Activated naive CD4-positive, alpha-beta T cell treated with anti-CD3 and anti-CD28 coated beads, Interleukin-2, amount 50 U/mL, for 16 hours (primary cell): ENCODE measurements at places on chromosomes 1 and 21.

DNA sequence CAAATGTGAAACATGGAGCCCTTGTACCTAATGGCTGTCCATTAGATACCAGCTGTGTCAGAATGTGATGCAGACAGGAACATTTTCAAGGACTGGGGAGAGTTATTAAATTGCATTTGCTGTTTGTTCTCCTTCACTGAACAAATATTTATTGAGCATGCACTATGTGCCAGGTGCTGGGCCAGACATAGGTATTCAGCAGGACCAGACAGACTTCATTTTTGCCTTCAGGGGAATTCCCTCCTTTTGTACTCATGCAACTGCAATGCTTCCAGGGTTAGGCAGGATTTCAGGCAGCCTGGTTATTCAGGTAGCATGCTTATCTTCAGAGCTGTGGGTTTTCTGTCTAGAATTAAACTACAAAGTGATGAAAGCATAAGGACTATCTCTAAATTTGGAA is 64.2 kb upstream of the SMYD2 start:
- DNase-seq, result no peak

- no peak for DNase-seq
Measured at GRCh38 chr1:165342587-165342986, 13.9 kb downstream of the LMX1A start.

GRCh38 chr1:103788377-103788776 is 38.7 kb downstream of the AMY1C start:
- no peak for DNase-seq

DNA sequence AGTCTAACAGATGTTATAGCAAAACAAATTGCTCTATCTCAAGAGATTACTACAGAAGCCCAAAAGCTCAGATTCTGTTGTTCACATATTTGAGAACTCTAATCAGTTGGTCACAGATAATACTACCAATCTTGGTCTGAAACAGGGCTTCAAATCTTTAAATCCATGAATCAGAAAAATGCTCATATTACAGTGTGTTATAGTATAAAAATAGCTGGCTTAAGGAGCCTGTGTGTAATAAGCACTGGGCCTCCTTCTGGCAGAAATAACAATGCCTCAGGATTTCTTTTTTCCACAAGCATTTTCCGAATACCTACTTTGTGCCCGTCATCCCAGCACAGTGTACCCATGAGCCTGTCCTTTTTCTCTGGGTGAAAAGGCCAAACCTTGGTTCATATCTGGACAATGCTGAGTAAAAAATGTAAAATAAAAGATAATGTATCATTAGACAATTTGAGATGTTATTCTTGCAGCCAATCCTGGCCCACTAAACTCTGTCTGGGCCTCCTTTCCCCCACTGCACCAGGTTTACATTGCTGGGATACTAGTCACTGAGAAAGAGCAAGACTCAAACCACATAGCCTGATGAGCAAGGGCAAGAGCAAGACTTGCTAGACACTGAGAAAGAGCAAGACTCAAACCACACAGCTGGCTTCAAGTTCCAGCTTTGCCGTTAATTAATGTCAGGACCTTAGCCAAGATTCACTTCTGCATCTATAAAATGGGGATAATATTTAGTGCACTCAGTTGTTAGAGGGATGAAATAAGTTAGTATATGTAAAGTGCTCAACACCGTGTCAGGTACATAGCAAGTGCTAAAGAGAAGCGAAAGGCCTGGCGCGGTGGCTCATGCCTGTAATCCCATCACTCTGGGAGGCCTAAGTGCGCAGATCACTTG is 17.0 kb upstream of the ADAR start:
- DNase-seq, result no peak

- no peak for DNase-seq
Measured at GRCh38 chr1:25492323-25492722, 51.1 kb upstream of the LDLRAP1 start.

DNA sequence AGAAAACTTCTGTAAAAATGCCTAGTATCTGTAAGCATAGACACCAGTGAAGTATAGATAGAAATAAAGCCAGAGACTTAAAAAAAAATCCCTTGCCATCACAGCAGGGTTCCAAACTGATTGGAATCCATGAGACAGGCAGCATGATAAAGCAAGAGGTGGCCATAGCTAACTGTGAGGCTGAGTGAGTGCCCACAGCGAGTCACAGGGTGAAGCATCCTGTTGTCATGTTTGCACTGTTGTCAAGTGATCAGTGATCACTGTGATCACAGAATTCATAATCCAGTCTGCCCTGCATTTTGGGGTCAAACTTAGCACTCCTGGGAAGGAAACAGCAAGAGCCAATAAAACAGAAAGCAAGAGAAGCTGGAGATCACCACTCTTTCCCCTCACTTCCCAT is 33.3 kb downstream of the LRRC8B start:
- no peak for DNase-seq

DNA sequence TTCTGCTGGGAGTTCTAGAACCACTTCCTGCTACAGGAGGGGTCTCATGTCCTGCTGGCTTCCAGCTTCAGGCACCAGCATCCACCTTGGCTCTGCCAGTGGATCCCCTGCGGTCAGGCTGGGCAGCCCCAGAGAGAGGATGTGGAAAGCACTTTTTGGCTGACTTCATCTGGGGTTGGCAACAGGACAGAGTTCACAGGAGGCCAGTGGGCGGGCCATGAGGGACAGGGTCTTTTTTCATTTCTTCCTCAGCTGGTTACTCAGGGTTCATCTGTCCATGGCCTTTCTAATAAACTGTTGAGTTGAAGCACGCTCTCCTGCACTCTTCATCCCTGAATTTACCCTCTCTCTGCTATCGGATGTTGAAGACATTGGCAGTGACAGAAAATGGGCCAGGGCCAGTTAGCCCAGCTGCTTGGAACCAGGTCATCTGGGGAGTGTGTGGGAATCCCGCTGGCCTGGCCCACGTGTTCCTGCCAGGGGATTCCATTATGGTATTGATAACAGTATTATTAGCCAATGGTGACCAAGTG is 45.2 kb downstream of the RPS6KA1 start:
- no peak for DNase-seq

DNA sequence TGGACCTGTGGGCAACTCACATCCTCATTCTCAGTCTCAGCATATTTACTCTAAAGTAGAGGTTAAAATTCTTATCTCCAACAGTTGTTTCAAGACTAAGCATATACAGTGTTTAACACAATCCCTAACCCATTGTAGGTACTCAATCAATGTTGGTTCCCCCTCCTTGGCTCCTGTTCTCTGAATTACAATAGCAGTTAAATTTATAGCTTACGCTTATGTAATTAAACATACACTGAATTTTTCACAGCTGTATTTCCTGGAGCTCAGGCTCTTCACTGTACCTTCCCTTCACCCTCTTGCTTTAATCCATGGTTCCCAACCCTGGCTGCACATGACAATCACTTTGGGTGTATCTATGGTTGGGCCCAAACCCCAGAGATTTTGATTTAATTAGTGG is 89.4 kb downstream of the LPAR3 start:
- no peak for DNase-seq

DNA sequence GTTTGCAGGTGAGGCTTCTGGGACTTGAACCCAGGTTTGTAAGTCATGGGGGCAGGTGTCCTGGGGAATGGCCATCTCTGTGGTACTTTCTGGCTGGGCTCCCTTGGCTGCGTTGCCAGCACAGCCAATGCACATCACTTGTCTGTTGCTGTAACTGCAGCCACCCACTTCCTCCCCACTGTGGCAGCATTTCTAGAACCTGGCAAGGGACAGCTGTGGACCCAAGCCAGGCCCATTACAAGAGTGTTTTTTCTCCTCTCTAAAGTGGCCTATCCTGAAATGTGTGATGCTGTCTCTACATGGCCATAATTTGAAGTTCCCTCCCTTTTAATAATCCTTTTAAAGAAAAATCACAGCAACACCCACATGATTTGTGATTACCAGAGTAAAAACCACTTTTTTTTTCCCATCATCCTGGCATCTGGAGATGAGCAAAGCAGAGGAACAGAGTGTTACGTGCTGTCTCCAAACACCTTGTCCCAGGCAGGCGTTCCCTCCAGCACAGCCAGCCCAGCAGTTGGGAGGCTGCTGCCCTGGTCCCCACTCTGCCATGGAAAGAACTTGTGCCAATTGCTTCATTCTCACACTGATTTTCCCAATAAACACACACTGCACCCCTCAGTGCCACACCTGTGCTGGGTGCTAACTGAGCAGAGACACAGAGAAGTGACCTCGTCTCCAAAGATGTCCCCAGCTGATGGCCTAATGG is 360.6 kb upstream of the USP24 start:
- no peak for DNase-seq

DNA sequence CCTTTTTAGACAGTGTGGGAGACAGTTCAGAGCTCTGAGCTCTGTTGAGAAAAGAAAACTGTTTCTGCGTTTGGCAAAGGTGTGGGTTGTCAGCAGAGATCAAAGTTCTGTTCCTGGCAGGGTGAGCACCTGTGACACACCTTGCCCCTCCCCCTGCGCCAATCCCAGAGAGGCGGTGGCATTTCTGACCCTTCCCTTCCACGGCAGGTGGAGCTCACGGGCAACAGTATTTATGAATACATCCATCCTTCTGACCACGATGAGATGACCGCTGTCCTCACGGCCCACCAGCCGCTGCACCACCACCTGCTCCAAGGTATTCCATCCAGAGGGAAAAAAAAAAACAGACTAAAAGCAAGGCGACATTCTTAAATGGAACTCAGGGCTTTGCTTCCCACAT is 20.7 kb downstream of the SIM2 start:
- DNase-seq, result no peak

- DNase-seq, result no peak
Measured at GRCh38 chr1:85203573-85204171, 2.9 kb upstream of the SYDE2 start.

- DNase-seq, result no peak
Measured at GRCh38 chr1:236746785-236747184, 48.3 kb upstream of the MTR start.

- DNase-seq, result no peak
Measured at GRCh38 chr1:109726007-109726406, 14.0 kb downstream of the GSTM5 start.

GRCh38 chr1:116538544-116538943 is 32.3 kb downstream of the CD58 start:
- peak; percentile 22 for DNase-seq

DNA sequence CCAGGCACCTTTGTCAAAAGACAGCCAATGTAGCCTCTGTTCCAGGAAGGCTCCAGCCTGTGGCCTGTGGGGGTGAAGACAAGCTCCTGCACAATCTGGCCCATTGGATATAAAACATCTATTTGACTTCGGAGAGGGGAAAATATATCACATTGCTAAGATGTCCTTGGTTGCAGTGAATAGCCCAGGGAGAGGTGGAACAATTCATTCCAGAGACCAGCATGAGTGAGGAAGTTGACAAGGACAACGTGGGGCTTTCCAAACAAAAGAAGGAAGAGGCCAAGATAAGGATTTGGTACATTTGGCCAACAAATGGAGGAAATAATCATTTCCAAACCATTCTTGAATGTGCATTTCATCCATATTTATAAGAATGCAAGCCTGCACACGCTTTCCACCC is 187.0 kb downstream of the ETS2 start:
- no peak for DNase-seq

- no peak for DNase-seq
Measured at GRCh38 chr1:61910035-61910434, 167.8 kb downstream of the PATJ start.

GRCh38 chr1:228343191-228343661 is 63.4 kb downstream of the TRIM11 start:
- no peak for DNase-seq
